ENCODE measurements at places on chromosomes 2 and 18.

DNA sequence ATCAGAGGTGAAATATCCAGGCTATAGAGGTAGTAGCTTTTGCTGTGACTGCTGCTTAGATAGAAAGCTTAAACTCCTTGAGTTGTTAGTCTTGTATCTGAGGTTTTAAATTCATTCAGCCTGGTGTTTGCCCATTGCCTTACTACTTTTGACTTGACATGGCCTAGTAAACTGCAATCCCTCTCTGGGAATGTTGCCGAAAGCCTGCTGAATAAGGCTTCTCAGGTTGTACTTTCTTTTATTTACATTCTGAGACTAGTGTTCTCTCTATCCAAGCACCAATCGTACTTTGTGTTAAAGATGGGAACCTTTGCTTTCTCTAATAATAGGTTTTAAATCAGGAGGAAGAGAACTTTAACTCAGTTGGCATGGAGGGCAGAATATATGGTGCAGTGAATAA is 357.6 kb upstream of the CWC22 start:
- no peak for DNase-seq

GRCh38 chr2:156573710-156574109 is 137.5 kb downstream of the GPD2 start:
- DNase-seq = no peak

- no peak for DNase-seq
Observed at GRCh38 chr18:45231617-45232016, 383.7 kb upstream of the SLC14A2 start.

DNA sequence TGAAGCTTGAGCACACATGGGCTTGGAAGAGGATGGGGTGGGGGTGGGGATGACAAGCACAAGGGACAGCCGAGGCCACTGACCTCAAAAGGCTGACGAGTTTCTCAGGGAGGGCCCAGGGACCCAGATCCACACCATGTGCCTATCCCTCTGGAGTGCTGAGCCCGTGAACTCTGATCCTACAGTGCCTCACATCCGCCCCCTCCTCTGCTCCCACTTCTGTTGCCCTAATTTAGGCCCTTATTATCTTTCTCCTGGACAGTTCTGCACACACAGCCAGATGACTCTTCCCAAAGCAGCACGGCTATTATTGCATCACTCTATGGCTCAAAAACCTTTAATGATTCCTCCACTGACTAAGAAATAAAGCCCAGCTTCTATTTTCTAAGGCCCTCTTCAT is 24.8 kb downstream of the CYRIA start:
- DNase-seq = no peak

- DNase-seq = no peak
Observed at GRCh38 chr2:8312221-8312620, 369.6 kb upstream of the ID2 start.

DNA sequence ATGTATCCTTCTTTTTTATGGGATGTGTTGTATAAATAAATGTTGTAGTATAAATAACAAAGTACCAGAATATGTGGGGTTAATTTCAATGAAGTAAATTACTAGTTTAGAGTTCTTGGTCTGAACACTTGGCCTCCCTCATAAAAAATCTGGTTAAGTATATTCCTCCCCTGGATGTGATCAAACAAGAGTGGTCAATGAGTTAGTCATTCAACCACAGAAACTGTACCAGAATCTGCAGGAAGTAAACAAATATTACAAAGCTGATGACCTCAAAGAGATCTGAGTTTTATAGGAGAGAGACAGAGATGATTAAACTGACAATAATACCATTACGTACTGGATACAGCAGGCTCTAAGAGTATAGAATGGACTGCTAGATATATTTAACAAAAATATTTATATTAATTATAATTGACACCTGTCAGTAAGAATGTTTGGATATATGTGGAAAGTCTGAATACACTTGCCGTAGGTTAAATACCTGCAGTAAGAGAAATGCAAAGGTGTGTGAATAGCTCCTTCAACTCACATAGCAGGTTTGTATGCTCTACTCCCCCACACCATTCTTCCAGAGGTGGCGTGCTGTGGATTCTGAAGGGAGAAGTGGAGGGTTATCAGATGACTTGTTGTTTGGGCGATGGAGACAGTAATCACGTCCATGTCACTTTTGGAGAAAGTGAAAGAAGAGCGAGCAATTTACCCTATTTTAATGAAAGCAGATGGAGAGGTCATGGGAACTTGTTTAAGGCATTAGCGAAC is 108.3 kb upstream of the LRATD1 start:
- no peak for DNase-seq

- no peak for DNase-seq
Observed at GRCh38 chr2:127166231-127166860, 53.8 kb downstream of the CYP27C1 start.

GRCh38 chr2:237296756-237297155 is 117.2 kb downstream of the COL6A3 start:
- DNase-seq = no peak

DNA sequence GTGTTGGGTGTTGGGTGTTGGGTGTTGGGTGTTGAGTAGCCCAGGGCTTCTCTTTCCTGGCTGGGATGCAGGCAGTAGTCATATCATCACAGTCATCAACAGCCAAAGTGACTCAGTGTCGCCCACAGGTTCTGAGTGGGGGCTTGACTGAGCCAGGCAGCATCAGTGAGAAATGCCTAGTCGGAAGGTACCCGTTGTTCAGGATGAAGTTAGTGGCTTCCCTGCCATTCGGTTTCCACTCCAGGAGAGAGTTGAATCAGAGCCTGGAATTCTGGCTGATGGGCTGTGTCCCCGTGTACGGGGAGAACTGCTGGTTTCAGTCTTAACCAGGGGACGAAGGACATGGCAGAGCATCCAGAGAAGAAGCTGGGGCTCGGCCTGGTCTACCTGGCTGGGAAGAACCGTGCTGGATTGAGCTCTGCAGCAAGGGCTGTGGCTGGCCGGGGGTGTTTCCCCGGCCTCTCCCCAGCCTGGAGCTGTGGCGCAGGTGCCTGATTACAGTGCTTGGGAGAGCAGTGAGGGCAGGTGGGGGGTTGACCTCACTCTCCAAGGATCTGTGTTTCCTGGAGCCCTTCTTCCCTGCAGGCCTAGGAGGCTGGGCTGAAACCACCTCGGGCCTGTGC is 49.4 kb downstream of the AGAP1 start:
- no peak for DNase-seq

- no peak for DNase-seq
Observed at GRCh38 chr2:204794624-204795023, 249.3 kb downstream of the PARD3B start.

DNA sequence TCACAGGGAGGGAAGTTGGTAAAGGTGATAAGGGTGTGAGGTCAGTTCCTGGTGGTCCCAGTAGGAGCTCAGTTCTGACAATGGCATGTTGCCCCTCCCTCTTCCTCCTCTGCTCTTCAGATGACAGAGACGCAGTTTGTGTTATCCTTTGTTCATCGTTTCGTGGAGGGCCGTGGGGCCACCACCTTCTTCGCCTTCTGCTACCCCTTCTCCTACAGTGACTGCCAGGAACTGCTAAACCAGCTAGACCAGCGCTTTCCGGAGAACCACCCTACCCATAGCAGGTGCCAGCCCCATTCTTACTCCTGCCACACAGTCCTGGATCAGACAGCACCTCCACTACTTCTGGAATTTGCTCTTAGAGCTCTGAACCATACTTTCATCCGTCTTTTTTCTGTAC is 2.3 kb downstream of the AGBL5 start:
- no peak for DNase-seq

GRCh38 chr2:200319548-200320337 is 13.2 kb downstream of the SPATS2L start:
- no peak for DNase-seq

GRCh38 chr2:42001711-42002201 is 46.1 kb upstream of the PKDCC start:
- DNase-seq = no peak

GRCh38 chr2:146939991-146940685 is 904.7 kb upstream of the ACVR2A start:
- no peak for DNase-seq

DNA sequence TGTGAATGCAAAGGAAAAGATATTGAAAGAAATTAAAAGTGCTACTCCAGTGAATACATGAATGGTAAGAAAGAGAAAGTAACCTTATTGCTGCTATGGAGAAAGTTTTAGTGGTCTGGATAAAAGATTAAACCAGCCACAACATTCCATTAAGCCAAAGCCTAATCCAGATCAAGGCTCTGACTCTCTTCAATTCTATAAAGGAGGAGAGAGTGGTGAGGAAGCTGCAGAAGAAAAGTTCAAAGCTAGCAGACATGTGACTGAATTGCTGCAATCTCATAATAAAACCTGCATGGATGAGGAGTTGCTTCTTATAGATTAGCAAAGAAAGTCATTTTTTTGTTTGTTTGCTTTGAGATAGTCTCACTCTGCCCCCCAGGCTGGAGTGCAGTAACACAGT is 130.2 kb downstream of the DNAH6 start:
- DNase-seq = no peak

GRCh38 chr2:173872714-173873113 is 92.5 kb downstream of the SP3 start:
- DNase-seq = no peak

- DNase-seq = peak; percentile 99
Observed at GRCh38 chr18:21111346-21112139, at the start of gene ROCK1. Gene ROCK1 (minus strand): TSS chr18:21111813. CDS start chr18:21110910, 903 bp downstream.

DNA sequence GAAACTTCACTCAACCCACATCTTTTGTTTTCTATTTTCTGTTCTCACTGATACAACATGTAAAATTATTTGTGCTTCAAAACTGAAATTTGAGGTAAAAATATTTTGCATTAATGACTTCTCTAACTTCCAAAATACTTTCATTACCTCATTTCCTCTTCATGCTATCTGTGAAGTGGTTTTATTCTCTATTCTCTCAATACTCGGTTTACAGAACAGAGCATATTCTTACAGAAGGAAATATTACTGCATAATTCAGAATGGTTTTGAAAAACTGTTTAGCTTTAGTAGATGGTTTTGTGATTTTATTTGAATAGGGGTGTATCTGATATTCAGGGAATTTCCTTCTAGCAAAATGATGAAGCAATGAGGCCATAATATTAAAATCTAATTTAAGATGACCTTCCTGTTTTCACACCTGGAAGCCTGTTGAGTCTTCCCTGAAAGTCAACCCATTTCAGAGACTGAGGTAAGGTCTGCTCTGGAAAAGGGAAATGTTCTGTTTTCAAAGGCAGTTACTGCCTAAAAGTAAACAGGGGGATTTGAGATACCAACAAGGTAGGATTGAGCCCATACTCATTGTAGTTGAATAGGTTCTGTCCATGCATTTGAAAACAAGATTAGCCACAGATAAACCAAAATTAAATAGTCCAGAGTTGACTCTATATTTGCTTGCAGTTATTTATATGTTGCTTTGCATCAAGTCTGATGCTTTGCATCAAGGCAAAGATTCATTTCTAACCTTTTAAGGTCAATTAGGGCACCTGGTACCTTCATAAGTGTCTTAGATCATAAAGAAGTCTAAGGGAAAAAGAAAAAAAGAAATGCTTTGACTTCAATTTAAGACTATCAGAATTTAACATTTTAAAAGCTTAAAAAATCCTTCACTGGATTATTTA is 50.8 kb upstream of the PEX13 start:
- no peak for DNase-seq

DNA sequence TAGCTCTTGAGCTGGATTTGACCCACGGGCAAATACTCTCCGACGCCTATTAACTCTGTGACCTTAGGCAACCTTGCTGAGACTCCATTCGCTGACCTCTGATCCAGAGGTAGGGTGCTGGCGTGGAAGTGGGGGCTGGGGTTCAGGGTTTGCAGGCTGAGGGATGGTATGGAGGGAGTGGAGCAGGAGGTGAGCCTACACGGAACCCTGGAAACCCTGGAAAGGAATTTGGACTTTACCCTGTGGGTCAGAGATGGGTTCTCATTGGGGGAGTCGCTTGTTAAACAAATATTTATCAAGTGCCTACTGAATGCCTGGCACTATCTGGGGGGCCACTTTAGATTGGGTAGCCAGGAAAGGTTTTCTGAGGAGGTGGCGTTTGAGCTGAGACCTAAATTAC is 58.2 kb upstream of the FZD7 start:
- DNase-seq = no peak

- no peak for DNase-seq
Observed at GRCh38 chr2:240136671-240137292, 677 bp upstream of the COPS9 start.

DNA sequence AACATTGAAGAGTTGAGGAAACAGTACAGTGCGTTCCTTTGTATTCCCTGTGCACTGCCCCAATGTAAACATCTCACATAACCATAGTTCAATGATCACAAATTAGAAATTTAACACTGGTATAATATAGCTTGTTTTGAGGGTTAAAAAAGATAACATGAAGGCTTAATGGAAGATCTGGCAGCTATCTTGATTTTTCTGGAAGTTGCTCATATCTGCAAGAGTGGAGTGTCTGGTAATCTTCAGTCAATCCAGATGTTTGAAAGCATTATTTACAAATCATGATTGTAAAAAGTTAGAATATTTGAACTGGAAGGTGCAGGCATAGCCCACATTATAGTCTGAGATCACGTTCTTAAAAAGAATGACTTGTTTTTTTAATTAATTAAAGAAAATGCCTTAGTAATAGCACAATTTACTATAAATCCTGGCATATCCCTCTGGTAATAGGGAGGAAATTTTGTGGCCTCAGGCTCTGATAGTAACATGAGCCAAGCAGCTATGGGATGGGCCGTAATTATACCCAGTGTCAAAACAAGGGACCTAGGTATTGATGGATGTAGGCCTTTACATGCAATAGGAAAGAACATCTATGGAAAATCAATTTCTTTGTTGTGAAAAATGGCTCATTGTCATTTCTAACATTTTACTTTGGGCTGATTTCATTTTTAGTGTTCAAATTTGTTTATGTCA is 418.0 kb downstream of the THSD7B start:
- DNase-seq = no peak

DNA sequence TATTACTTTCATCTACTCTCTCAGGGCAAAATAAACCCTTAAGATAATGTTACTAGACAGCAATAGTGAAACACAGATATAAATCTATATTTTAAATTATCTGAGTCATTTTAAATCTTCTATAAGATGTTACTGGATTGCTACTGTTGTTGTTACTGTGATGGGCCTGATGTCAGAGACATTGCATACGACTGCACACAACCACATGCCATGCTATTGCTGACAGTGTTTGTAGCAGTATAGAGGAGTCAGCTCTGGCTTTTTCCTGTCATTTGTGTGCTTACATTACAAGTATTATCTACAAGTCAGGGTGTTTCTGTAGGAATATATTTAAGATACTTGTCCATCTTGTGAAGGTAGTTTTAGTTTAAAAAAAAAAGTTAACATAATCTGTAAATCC is 63.9 kb downstream of the CCDC148 start:
- no peak for DNase-seq

DNA sequence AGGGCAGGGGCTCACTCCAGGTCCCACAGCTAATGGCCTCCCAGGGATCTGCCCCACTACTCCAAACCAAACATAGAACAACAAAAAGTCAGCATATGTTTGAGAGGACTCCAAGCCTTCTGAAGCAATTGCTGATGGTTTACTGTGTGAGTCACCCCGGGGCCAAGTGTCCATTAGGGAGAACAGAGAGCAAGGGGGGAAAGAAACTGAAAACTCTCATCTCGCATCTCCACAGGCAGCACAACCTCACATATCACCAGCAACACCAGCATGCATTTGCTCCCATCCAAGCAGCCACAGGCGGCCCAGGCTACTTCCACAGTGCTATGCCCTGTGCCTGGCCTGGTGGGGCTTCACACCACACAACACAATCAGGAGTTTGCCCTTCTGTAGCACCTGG is 39.1 kb downstream of the CYRIA start:
- DNase-seq = no peak

- no peak for DNase-seq
Observed at GRCh38 chr2:10774394-10774793, 38.2 kb downstream of the PDIA6 start.

All from ascending aorta (tissue), 2 donors.